ENCODE measurements at places on chromosomes 3 and 15.
A peak's percentile ranks its signal among the peaks of the same experiment; 100 is the strongest.

- peak; percentile 36 for DNase-seq
Measured at GRCh38 chr3:47009225-47010110, 30.0 kb downstream of the NBEAL2 start.

DNA sequence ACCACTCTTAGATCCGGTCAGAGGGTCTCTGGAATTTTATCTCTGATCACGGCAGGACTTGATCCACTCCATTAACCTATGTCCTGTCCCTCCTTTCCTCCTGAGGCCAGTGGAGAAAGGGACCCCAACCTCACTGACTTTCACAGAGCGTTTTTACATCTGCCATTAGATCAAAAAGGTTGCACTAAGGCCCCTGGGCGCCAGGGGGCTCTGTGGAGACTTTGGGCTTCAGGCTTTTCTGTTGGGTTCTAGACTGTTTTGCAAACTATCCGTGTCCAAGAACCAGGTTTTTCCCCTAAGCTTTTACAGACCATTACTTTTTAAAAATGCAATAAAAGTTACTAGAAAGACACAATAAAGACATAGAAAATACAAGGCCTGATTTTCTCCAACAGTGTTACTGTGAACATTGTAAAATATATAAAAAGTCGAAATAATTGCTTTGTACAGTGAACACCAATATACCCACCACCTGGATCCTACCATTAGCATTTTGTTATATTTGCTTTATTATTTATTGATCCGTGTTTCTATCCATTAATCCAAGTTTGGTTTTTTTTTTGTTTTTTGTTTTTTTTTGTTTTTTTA, 159.7 kb downstream of the POLR2M start:
- DNase-seq, result peak; percentile 50

DNA sequence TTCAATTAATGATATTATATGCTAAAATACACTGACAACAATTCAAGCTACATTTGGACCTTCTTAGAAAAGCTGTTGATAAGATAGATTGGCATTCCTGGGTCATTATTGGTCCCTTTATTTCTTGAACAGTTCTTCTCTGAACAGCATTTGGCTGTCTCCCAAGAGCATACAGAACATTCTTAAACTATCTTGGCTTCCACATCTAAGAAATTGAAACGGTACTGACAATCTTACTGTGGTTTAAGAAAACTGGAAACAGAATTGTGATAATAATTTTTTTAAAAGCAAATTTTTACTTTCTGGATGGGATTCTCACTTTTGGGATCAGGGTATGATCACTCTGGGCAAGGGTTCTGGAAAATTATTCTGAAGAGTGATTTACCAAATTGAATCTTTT, 161.7 kb upstream of the ZNF385D start:
- no peak for DNase-seq

DNA sequence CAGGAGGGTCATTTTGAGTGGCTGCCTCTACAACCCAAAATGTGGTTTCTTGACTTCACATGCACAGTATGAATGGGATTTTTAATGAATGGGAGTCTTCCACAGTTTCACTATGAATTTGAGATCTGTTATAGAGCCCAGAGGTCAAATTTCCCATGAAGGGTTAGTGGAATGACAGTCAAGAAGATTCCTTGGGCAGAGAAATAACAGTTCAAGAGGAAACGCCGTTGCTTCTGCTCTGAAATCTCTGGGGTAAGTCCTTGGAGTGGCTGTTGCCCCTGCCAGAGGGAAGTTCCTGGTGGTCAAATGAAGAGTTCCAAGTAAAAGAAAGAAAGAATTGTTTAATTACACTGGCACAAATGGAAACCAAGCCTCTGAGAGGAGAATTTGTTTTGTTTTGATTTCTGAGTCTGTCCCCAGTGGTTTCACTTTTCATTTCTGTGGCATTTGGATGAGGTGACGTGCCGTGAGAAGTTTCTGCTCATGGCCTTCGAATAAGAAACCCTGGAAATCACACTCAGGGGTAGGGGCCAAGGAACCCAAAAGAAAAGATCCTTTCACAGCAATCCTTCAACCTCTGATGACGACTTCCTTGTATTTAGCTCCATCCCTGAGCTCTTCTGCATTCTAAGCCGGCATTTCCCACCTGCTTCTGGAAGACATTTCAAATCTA, 77.5 kb upstream of the IL12A start:
- no peak for DNase-seq

- no peak for DNase-seq
Measured at GRCh38 chr3:146813496-146813895, 208.3 kb upstream of the PLSCR5 start.

GRCh38 chr3:38003371-38003816, 12.8 kb downstream of the VILL start:
- peak; percentile 56 for DNase-seq

Data from activated CD4-positive, alpha-beta T cell treated with anti-CD3 and anti-CD28 coated beads for 24 hours (primary cell).